ENCODE measurements at places on chromosomes 4 and X.

- DNase-seq: peak; percentile 39
Observed at GRCh38 chrX:75603833-75604232, 81.0 kb upstream of the ZDHHC15 start.

DNA sequence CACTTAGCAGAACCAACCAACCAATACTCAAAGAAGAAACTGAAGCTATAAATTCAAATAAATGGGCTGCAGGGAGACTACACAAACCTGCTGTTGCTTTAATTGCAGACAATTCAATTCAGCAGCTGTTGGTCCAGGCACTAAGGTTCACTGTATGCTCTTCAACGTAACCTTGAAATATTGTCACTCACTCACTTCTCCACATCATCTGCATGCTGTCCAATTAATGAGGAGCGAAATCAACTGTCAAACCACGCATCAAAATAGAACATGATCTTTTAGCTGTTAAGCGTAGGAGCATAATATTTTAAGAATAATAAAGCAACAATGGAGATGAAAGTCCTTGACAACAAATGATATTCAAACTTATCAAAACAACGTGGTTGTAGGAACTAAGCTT is 17.0 kb downstream of the ENOX2 start:
- no peak for DNase-seq

- no peak for DNase-seq
Observed at GRCh38 chr4:95672811-95673210, 124.0 kb upstream of the UNC5C start.

DNA sequence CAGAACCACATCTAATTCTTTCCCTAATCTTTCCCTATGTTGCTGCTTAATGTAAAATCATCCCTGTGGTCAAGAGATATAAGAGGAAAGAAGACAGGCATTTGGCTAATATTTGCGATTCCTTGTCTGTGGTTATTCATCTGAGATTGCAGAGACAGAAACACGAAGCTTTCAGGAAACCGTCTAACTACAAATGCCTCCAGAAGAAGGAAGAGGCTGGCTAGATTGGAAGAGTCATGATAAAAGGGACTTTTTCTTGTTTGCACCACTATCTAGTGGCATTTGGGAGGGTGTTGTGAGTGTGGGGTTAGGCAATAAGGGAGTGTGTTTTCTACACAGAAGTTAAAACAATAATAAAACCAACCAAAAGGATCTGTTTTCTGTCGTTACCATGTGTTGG is 43.9 kb downstream of the TMEM154 start:
- no peak for DNase-seq

- no peak for DNase-seq
Observed at GRCh38 chr4:153140294-153140693, 63.9 kb upstream of the TRIM2 start.

DNA sequence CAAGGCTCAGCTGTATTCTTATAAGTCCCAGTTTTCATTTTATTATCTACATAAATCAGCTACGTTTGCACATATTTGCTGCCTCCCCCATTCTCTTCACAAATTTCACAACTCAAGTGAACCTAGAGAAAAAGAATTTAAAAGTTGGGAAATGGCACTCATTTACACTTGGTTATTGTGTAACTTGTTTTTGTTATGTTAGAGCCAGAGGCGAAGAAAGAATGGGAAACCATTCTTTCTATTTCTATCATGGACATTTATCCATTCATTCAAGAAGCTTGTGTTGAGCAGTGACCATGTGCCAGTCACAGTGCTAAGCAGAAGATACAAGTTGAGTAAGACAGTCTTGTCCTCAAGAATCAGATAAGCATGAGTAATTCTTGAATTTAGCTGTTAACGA is 13.5 kb downstream of the LIAS start:
- DNase-seq: no peak

DNA sequence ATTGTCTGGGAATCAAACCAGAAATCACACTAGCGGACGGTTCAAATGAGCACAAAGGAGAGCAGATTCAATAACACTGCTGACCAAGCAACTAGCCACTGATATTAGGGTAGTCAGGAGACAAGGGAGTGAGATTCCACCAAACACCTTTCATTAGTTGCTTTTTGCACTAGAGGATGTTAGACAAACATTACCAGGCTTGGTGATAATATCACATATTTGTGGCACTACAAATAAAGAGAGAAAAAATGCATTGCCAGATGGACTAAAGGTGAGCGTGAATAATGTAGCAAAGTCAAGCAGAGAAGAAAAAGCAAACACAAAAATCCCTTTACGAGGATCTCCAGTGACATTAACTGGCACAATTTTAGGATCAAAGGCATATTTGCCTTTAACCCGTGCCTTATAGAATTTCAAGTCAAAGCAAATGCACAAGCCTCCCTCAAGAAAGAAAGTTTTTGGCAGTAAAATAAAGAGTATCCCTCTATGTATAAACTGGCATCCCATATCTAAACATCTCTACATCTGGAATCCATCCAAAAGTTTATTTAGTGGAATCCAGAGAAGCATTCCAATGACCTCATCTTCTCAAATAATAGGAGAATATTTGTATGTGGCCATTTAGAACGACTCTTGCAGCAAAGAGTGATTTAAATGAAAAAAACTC is 290.9 kb downstream of the KCTD8 start:
- no peak for DNase-seq

DNA sequence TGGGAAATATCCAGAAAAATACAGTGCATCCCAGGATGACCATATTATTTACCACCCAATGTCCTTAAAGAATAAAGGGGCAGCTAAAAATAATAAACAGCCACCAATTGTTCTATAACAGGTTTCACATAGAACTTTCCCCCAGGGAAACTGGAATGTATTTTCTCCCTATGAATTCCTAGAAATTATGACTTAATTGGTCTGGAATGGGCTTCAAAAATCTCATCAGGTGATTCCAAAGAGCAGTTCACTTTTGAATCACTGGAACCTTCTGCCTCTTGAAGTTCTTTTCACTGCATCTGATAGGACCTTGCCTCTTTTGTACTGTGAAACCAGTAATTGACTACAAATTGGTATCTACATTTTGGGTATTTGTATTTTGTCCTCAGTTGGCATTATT is 119.3 kb downstream of the ZNF330 start:
- no peak for DNase-seq

Measured in NAMALWA (cell line).